AG10803 (cell line): ENCODE measurements at places on chromosomes 11 and 22.

GRCh38 chr11:118008271-118008911, 22.2 kb downstream of the IL10RA start:
- DNase-seq: no peak

- peak; percentile 43 for DNase-seq
Observed at GRCh38 chr11:75174781-75175370, 24.0 kb downstream of the SLCO2B1 start.

DNA sequence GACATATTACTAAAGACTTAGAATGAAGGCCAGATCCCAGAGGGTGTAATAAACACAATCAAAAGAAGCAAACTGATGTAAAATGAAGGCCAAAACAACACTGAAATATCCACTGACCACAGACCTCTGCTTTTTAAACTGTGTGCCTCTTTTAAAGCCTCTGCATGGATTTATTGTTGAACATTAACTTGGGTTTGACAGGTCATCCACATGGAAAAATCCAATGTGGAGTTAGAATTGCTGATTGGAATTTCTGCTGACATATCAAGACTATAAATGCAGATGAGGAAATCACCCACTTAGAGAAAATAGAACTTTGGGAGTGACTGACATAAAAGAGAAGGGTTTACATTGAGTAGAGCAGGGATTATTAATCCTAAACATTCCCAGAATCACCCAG, 853.9 kb upstream of the RAG2 start:
- no peak for DNase-seq

DNA sequence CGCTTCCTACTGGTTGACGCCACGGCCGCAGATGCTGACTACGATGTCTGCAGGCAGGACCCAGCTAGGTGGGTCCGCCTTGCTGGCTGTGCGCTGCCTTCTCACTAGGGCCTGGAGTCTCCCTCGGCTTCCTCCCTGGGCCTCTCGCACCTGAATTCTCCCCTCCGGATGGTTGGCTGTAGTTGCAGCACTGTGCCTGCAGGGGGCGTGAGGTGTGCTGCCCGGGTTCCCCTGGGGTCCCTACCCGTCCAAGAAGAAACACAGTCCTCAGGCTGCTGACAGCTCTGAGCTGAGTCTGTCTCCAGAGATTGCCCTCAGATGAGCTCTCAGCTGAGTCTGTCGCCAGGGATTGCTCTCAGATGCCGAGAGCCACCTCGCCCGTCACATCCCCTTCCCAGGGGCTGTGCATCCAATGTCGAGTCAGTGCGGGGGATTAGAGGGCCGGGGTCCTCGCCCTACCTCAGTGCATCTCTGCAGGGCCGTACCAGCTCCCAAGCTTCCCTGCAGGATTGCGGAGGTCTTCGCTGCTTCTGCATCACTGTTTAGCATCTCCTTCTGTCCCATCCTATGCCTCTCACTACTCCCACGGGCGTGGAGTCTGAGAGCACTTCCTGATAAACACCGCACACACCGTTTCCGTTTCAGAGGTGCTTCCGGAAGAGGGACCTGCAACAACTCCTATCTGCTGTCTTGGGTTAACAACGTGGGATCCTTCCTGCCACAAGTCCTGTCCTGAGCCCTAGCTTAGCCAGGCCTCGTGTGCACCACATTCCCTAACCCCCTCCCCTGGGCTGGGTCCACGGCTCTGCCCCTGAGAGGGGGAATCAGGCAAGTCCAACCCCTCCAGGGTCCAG, 196.9 kb downstream of the CSNK2A3 start:
- no peak for DNase-seq

DNA sequence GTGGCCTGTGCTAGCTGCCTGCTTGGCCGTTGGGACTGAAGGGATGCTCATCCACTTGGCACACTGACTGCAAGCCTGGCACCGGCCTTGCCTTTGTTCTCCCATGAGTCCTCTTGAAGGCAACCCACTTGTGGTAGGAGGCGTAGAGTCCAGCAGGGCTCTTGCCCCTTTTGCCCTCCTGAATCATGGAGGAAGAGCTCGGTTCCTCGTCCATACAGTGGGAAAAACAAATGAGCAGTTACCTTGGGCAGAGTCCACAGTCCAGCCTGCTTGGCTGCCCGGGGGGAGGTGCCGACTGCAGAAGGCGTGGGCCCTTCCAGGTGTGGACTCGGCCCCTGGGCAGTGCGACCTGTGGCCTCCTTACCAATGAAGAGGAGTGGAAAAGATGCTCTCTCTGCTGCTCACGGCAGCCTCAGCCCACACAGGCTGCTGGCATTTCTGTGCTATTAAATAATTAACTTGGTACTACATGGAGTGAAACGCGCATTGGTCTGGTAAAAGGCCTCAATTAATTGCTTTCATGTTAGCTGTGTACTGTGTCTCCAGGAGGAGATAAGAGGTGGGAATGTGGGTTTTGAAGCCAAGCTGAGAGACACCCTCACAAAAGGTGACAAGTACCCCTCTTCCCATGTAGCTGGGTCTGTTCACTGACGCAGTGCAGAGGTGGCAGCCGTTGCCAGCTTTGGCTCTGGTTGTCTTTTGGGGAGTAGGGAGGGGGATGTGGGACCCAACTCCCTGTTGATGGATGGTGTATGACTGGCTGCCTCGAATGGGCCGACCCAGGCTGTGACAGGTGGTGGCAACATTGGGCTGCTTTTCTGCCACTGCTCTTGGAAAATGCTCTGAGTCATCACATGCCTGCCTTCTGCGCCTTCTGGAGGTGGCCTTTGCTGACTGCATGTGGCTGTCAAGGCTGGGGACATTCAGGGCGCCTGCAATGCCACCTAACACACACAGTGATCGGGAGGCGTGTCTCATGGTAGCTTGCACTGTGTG, 26.8 kb upstream of the B3GAT1 start:
- no peak for DNase-seq

- no peak for DNase-seq
Observed at GRCh38 chr11:65611758-65612603, 2.0 kb downstream of the MAP3K11 start.

DNA sequence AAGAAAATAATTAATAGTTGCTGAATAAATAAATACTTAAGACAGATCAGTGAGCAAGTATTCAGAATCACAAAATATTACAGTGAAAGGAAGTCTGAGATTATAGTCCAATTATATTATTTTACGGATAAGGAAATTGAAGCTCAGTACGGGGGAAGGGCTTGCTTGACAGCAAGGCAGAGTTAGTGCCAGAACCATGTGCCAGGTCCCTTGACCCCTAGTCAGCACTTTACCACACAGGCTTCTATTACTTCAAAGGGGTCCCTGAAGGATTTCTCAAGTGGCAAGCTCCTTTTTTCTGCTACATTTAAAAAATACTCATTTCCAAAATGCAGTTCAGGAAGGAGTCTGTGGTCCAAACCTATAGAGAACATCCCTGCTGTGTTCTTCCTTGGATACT, 85.3 kb downstream of the CLPB start:
- DNase-seq: no peak

DNA sequence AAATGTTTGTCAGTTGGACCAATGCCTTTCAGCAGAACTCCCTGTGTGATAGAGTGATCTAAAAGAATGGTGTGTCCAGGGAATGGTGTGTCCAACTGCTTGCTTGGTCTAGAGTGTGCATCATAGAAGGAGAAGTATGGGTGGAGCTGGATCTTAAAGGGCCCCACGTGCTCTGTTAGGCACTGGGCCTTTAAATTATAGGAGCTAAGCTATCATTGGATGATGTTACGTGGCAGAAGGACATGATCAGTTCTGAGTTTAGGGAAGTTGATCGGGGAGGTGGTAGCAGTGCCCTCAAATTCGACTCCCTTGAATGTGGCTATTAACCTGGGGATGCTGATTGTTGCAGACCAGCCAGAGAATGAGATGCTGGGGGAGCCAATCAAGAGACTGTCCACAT, 16.4 kb downstream of the STX3 start:
- no peak for DNase-seq

GRCh38 chr11:115787302-115787701, 283.1 kb upstream of the CADM1 start:
- no peak for DNase-seq

- DNase-seq: no peak
Observed at GRCh38 chr11:36394056-36394455, 98.0 kb downstream of the PRR5L start.

DNA sequence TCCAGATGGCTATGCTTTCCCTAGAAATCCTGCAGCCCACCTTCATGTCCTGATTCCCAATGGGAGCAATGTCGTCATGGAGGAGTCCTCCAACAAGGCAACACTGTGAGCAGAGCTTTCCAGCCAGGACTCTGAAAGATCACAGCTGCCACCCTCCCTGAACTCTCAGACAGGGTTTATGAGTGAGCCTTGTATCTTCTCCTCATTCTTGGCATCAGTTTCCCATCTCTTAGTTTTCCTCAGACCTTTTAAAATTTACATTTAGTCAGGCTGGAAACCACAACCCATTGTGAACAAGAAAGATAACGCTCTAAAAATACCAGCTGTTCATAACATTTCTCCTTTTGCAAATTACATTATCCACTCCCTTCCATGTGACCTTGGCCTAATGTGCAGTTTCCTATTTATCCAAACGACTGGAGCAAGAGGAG, 15.6 kb upstream of the LYVE1 start:
- peak; percentile 28 for DNase-seq

DNA sequence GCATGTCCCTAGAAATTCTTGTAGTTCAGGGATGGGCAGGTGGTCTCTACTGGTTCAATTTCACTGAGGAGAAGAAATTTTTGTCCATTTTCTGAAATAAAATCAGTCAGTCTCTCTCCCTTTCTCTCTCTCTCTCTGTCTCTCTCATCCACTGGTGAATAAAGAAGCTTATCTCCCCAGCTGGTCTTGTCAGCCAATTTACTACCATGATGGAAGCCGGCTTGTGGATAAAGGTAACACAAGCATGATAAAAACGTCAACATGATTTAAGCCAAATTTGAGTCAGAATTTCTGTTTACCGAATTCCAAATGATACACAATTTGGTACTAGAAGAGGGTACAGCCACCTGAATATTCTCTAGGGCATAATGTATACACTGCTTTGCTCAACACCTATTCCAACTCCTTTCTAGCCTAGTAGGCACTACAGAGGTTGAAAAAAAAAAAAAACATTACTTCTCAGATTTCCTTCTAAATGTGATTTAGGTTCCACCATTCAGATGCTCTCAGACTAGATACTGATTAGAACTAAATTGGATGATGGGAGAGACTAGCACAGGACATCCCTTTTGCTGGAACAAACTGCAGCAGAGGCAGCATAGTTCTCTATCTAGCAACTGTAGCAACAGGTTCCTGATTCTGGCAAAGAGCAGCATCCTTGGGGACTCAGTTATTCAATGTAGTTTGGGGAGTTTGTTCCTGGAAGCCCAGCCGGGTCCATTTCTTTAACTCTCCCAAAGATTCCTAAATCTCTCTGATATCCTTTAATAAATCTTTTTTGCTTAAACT, 18.8 kb downstream of the PAK1 start:
- DNase-seq: no peak

- peak; percentile 45 for DNase-seq
Observed at GRCh38 chr11:28964811-28965210, 856.6 kb downstream of the METTL15 start.

DNA sequence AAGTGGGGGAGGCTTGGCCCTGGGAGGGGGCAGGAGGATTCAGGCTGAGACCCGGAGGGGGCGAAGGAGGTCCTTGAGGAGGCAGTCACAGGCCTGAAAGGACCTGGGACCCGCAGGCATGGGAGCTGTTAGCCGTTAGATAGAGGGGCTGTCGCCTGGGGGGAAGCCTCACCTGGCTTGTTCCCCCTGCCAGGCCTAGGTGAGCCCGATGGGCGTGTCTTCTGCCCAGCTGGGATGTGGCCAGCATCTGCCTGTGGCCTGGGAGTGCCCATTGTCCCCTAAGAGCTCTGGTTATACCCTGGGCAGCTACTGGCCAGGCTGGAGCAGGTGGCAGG, 1.8 kb upstream of the DUSP8 start:
- no peak for DNase-seq

- no peak for DNase-seq
Observed at GRCh38 chr11:46264976-46265375, 12.5 kb upstream of the CREB3L1 start.

DNA sequence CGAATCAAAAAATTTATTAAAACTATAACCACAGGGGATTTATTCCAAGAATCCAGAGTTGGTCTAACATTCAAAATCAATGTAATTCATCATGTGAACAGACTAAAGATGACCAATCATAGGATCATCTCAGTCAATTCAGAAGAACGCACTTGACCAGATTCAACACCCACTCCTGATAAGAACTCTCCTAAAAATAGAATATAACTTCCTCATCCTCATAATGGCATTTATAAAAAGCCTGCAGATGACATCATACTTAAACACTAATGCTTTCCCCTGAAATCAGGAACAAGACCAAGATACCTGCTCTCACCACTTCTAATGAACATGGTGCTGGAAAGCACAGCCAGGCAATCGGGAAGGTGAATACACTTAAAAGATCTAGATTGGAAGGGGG, 10.5 kb upstream of the MUC2 start:
- DNase-seq: no peak

DNA sequence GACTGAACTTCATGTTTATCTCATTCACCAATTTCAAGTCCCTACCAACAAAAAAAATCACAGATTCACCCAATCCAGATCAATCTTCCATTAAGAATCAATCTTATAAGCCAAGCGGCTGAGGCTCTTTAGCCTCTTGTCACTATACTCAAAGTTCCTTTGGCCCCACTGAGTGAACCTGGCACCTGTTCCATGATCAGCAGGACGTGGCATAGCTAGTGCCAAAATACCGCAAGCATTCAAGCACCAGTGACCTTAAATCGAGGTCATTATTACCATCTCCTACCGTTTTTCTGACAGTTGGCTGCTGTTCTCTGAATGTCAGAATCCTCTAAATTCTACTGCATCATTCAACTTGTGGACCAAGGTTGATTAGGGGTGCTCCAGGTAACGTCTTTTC, 141.2 kb downstream of the CADM1 start:
- no peak for DNase-seq

- peak; percentile 19 for DNase-seq
Observed at GRCh38 chr22:45831394-45831793, 145.6 kb downstream of the WNT7B start.

GRCh38 chr11:45396394-45396793, 110.3 kb upstream of the SYT13 start:
- DNase-seq: no peak

- DNase-seq: no peak
Observed at GRCh38 chr22:49956914-49957825, 3.4 kb upstream of the PIM3 start.

GRCh38 chr22:27768027-27768653, 33.4 kb downstream of the MN1 start:
- no peak for DNase-seq

DNA sequence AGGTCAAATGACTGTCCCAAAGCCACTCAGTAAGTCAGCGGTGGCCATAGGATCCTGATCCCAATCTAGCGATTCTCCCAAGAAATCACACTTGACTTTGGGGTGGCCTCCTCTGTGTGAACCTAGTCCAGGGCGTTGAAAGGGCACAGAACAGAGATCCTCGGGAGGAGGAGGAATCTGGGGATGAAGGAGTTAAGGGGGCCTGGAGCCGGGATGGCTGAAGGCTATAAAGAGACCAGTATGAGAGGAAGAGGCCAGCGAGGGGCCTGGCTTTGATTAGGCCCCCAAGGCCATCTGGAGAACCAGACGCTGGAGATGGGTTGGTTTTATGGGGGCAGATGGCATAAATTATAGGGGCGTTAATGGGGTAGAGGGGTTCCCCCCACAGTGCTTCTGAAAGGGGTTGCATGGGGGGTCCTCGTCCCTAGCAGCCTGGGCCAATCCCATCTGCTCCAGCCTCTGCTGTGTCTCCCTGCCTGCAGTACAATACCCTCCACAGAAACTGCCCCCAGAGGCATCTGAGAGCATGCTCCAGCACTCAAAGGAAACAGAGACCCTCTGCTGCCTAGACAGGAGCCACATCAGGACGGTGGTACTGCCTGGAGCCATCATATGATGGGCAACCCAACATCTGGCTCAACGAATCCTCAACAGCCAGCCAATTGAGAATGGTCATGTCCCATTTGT, 35.2 kb upstream of the TRIM29 start:
- no peak for DNase-seq
